CD4-positive, alpha-beta T cell treated with Interleukin-1 beta for 1 hour (primary cell): ENCODE measurements at places on chromosomes 13 and 19.
A peak's percentile ranks its signal among the peaks of the same experiment; 100 is the strongest.

- DNase-seq: no peak
Measured at GRCh38 chr13:94254737-94255136, 224.7 kb downstream of the DCT start.

- no peak for DNase-seq
Measured at GRCh38 chr13:105410602-105411001, 1124.9 kb downstream of the EFNB2 start.

GRCh38 chr19:37594982-37595382 is 306 bp downstream of the ZNF540 start:
- DNase-seq: peak; percentile 81

- DNase-seq: no peak
Measured at GRCh38 chr13:53311561-53311960, 282.9 kb downstream of the OLFM4 start.

- no peak for DNase-seq
Measured at GRCh38 chr13:110154410-110154933, 152.5 kb downstream of the COL4A1 start.

- DNase-seq: no peak
Measured at GRCh38 chr13:66501181-66501580, 729.0 kb downstream of the PCDH9 start.

GRCh38 chr13:90261343-90261742 is 1086.1 kb upstream of the MIR17HG start:
- no peak for DNase-seq

DNA sequence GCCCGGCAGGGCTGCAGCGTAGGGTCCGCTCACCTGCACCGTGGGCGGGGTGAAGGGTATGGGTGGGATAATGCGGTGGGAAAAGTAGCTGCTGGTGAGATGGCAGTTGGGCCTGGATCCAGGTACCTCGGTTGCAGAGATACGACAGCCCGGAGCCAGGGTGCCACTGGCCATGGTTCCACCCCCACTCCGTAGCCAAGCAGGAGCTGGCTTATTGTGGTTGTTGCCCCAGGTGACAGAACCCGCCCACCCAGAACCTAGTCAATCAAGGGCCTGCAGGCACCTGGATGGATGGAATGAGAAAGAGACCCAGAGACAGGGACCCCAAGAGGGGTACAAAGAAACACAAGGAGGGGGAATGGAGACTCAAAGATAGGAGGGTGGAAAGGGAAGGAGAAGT is 3.5 kb upstream of the LHB start:
- no peak for DNase-seq

DNA sequence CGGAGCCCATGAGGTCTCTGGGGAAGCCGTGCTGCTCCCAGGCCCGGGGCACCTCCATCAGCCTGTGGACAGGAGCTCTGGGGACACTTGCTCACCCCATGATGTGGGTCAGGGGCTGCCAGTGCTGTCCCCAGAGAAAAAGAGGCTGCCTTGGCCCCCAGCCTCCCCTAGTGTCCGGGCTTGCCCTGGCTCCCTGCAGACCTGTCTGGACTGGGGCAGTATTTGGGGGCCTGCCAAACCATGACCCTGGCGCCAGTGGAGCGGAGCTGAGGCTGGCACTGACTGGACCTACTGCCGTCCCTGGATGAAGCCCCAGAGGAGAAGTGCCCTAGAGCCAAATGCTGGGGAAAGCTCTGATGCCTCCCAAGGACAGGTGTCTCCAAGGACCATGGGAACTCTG is 30.4 kb downstream of the ELAVL1 start:
- DNase-seq: no peak

GRCh38 chr13:56906909-56907308 is 233.8 kb upstream of the PRR20A start:
- DNase-seq: no peak

- DNase-seq: no peak
Measured at GRCh38 chr13:98835156-98835555, 82.7 kb upstream of the SLC15A1 start.

- DNase-seq: no peak
Measured at GRCh38 chr13:103297083-103297482, 230.9 kb upstream of the SLC10A2 start.

GRCh38 chr19:47729799-47730520 is 15.4 kb upstream of the NOP53 start:
- peak; percentile 23 for DNase-seq

DNA sequence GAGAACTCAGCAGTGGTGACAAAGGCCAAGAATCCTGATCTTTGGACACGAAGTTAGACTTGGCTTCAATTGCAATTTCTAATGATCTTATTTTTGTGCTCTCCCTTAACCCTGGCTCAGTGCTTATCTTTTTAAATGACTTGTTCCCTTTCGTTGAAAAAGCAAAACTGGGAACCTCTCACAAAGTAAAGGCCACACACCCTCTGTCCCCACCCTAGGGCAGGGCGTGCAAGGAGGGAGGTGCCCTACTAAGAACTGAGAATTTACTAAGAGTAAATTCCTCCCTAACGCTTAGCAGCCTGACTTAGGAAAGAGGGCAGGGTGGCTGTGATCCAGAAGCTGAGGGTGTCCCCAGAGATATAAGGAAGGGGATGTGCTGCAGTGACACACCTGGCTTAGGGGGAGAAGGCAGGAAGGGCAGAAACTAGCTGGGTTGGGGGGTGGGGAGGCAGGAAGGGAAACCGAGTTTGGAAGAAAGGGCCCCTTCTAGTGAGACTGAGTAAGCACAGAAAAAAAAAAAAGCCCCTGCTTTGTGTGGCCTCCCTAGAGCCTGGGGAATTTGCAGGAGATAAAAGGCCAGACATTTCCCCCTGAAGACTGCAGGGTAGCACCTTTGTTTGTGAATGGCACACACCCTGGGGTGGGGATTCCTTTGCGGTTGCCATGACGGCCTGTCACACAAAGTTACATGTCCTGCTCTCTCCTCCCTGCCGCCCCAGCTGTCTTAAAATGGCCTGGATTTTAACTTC is 435.1 kb downstream of the EFNB2 start:
- DNase-seq: no peak

- no peak for DNase-seq
Measured at GRCh38 chr13:53341144-53341510, 312.5 kb downstream of the OLFM4 start.

GRCh38 chr13:55190996-55191395 is 1949.7 kb upstream of the PRR20A start:
- DNase-seq: no peak

GRCh38 chr13:85142351-85142927 is 656.8 kb downstream of the SLITRK6 start:
- DNase-seq: no peak

DNA sequence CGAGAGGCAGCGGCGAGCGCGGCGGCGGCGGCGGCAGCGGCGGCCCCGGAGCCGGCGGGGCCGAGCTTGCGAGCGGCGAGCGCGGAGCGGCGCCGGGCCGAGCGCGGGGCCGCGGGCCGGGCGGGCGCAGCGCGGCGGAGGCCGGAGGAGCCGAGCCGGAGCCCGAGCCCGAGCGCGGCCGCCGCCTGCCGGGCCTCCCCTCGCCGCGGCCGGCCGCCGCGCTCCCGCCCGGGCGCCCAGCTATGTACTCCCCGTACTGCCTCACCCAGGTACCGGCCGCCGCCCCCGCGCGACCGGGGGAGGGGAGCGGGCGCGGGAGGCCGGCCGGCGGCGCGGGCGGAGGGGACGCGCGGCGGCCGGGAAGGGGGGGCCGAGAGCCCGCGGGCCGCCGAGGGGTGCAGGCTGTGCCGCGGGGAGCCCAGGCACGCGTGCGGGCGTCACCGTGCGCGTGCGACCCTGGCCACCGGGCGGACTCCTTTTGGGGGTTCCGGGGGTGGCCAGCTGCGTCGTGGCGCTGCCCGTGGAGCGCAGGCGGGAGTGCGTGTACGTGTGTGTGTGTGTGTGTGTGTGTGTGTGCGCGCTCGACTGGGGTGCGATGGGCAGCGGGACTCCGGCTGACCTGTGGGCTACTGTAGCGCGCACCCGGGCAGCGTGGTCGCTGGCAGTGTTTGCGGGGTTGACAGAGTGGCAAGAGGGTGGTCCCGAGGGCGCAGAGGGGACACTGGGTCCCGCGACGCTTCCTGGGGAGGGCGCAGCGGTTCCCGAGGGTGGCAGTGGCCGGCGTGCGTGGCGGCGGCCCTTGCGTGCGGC is 526 bp downstream of the NFIX start:
- DNase-seq: no peak

- peak; percentile 47 for DNase-seq
Measured at GRCh38 chr19:55251341-55252081, 7.3 kb downstream of the PPP6R1 start.

DNA sequence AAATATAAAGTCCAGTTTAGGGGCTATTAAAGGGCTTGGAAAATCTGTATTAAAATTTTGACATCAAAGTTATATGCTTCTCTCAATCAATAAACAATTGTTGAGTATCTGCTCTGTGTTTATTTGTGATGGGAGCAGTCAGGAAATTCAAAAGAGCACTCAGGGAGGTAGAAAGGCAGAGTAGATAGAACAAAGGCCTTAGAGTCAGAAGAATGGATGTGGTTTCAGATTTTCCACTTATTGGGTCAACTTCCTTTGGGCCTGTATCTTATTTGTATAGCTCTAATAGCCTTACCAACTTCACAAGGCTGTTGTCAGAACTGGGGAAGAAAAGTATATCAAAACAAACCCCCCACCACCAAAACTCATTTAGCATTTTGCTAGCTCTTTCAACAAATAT is 302.6 kb downstream of the SPRY2 start:
- no peak for DNase-seq

DNA sequence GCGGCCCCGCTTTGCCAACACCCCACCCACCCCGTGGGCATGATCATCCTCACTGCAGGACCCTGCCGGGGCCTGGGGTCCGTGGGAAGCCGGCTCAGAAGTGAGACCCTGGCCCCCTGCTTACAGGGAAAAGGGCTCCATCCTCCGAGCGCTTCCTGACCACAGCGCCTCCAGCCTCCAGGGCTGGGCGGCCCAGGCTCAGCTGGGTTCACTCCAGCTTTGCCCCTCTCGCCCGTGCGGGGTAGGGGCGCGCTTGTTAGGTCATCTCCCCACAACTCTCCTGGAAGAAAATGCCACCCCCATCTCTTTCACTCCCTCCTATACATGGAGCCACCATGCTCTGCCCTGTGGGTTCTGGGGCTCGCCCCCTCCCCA is 6.6 kb upstream of the C1QTNF9B start:
- no peak for DNase-seq
